ENCODE measurements at places on chromosomes 4 and X. TPM values are rescaled to one million over a fixed set of nuclear protein-coding genes. Genes with fewer than 3 reads are reported as not detected.

Gene PDE5A
- total RNA-seq, result 5.3 TPM

Gene NSG1
- 0.28 TPM for total RNA-seq

DNA sequence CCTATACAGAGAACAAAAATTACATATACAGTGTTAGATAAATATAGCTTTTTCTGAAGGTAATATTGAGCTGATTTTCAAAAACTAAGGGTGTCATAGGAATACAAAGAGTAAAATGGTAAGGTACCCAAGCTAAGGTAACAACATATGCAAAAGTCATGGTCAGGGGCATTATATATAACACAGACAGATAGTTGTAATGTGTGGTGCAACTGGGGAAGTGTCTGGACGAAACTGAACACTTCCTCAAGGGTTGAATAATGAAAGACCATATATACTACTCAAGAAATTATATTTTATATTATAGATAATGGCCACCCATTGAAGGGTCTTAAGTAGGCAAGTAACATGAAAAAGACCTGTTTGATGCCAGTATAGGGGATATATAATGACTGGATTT lies 262.1 kb upstream of the CXXC4 start:
- no peak for DNase-seq

- DNase-seq, result peak; percentile 9
These were observed 21.6 kb upstream of the WDR17 start for GRCh38 chr4:176043838-176044588.

DNA sequence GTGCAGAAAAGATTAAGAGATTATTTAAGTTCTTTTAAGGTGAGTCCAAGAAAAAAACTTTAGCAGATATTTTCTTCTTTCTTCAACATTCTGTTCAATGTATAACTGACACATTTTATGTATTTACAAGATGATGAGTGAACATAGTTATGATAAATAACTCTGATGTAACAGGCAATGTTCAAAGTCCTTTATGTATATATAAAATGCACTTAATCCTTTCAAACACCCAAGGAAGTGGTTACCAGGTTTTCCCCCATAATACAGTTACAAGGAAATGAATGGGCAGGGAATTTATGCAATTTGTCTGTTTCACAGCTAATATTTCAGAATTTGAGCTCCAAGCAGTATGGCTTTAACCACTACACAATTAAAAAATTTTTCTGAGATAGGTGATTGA lies 8.2 kb downstream of the CXCL3 start:
- no peak for DNase-seq

DNA sequence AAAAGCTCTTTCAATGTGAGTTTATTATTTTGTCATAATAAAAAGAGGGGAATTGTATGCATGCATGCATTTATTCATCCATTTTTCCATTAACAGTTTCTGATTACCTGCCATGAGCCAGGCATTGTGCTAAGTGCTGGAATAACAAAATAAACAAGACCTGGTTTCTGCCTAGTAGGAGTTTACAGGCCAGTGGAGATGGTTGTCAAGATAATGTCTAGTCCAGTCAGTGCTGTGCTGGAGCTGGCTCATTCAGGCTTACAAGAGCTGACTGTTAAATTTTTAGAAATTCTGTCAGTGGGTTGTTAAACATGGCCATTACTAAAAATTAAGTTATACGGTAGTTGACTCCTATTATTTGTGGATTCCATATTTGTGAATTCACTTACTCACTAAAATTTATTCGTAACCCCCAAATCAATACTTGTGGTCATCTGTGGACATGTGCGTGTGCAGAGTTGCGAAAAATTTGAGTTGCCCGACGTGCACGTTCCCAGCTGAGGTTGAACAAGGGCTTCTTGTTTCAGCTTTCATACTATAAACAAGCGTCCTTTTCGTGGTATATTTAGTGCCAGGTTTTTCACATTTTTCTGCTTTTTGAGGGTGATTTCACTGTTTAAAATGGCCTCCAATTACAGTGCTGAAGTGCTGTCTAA lies 172.3 kb upstream of the RPS6KA3 start:
- DNase-seq, result no peak

Gene AMTN
- total RNA-seq, result not detected

DNA sequence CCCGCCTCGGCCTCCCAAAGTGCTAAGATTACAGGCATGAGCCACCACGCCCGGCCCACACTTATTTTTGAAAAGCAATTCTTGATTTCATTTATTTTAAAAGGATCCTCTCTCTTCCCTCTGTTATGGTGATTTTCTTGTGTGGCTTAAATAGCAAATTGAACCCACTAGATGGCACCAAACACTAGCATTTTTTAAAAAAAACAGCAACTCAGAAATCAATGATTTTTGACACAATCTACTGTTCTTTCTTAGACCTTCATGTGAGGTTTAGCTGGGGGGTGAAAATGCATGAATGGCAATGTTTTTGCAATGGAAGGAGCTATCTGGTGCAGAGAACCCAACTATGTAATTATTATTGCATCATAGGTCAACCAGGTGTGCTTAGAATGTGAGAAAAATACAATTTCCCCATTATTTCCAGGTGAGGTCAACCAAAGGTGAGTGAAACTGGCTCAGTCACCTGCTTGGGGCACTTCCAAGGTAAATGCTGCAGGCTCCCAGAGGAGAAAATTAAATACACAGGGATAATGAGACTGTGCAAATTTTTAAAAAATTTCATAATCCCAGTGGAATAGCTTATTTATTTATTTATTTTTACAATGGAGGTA lies 226.7 kb upstream of the PRKX start:
- no peak for DNase-seq

- no peak for DNase-seq
These were observed 169.1 kb downstream of the LDB2 start for GRCh38 chr4:16729336-16729735.

- DNase-seq, result no peak
These were observed 72.9 kb upstream of the ENOX2 start for GRCh38 chrX:130975947-130976346.

- DNase-seq, result no peak
These were observed 113.9 kb downstream of the NYX start for GRCh38 chrX:41561045-41561444.

GRCh38 chrX:5402461-5402860 lies 826.2 kb downstream of the NLGN4X start:
- DNase-seq, result no peak

DNA sequence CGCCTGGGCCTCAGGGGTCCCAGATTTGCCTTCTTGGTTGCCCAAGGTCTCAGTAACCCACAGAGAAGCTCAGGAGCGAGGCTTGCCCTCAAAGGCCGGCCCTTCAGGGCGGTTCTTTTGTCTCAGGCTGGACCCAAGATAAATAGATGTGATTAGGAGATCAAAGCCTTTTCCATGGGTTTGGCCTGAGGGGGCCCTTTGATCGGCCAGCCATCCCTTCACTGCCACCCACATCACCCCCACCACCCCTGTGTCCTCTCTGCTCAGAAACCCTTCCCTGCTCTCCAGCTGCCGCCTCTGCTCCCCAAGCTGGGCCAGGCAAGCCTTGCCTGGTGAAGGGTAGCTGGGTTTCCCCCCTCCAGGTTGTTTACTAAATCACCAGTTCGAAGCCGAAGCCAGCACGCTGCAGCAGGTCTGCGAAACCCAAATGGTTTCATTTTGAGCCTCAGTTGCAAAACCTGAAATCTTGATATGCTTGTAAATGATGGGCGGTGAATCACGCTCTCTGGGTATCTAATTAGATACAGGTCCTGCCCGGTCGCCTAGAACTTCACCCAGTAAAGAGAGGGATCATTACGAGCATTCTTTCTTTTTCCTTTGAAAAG lies 202.6 kb upstream of the BCOR start:
- DNase-seq, result no peak

GRCh38 chrX:150575419-150575814 lies 7.0 kb downstream of the MTM1 start:
- DNase-seq, result no peak
